T-helper 17 cell (primary cell): ENCODE measurements at places on chromosomes 7 and 10.

GRCh38 chr7:113521468-113521867 is 397.3 kb downstream of the PPP1R3A start:
- no peak for DNase-seq

DNA sequence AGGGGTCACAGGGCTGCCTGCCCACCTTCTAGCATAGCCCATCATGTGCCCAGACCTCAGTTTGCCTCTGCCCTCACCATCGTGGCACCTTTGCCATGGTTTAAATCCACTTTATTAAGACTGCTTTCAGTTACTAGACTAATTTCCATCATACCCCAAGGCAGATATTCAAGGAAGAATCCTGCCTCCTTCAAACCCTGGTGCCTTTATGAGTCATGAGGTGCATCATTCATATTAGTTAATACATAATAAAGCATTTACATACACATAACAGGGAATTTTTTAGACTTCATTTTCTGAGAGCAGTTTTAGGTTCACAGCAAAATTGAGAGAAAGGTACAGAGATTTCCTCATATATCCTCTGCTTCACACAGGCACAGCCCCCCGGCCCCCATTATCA is 62.8 kb downstream of the CXCL12 start:
- no peak for DNase-seq

DNA sequence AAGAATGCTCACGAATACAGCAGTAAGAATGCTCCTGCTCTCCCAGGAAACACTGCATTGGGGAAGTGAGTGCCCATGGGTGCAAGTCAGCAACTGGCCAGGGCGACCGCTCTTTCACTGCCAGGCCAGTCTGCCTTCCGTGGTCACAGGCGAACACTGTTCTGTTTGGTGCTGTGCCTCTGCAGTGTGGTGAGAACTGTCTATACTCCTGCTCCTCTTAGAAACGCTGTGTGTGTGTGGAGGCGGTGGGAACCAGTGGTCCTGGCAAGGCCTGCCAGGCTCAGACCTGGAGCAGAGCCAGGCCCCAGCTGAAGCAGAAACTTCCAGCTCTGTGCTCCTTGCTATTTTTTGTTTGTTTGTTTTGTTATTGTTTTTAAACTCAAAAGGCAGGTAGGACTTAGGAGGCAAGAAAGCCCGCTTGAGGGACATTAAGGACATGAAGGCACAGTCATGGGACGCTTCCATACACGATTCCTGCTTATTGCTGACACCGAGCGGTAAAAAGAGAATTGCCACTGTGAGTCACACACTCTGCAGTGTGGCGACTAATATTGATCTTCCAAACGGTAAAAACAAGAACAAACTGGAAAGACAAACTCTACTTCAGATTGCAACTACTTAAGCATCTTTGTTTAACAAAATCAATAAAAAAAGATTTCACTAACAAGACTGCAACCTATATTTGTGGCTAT is 430.8 kb downstream of the DNAJB6 start:
- no peak for DNase-seq

GRCh38 chr10:78381107-78381506 is 347.4 kb downstream of the RPS24 start:
- DNase-seq: no peak

DNA sequence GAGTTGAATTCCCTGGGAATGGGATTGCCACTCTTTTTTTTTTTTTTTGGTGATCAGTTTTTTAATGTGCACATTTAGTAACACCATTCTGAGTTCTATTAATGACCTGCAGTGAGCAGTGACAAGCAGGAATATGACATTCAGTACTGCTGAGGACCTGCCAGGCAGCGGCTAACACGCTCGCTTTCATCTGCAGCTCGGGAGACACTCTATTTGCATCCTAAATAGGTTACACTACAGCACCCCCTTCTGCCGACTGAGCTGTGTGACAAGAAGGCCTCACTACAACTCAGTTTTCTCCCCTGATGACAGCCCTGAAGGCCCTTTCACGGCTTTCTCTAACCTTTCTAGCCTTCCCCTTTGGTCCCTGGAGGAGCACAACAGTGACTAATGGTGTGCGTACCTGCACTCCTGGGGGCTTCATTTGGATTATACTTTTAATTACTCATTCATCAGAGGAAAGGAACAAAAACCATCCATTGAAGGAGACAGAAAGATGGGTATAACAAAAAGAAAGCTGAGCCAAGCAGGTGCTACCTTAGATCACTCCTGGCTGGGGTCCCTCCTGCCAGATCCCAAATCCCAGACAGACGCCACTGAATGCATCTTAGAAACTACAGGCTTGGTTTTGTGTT is 872.4 kb downstream of the LRMDA start:
- no peak for DNase-seq

GRCh38 chr7:25859412-25860274 is 292.4 kb upstream of the NFE2L3 start:
- no peak for DNase-seq

DNA sequence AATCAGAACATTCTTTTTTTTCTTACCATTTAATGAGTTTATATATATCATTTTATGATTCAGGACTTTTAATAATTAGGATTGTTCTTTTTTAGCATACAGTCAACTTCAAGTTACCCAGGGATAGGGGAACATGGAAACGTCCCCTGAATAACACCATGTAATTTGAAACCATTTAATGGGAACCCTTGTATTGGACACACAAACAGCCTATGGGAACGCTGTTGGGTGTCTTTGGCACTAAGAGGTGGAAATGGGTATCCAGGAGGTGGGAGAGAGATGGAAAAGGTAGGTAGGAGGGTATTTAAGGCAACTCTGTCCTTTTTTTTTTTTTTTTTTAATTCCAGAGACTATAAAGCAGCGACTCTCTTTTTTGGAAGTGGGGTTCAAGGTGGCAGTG is 2.6 kb downstream of the LUC7L2 start:
- no peak for DNase-seq

GRCh38 chr10:98295907-98296306 is 27.9 kb upstream of the LOXL4 start:
- DNase-seq: no peak

- DNase-seq: no peak
Observed at GRCh38 chr7:106050746-106051117, 61.4 kb downstream of the SYPL1 start.
